ENCODE measurements at places on chromosomes 16 and 17.

DNA sequence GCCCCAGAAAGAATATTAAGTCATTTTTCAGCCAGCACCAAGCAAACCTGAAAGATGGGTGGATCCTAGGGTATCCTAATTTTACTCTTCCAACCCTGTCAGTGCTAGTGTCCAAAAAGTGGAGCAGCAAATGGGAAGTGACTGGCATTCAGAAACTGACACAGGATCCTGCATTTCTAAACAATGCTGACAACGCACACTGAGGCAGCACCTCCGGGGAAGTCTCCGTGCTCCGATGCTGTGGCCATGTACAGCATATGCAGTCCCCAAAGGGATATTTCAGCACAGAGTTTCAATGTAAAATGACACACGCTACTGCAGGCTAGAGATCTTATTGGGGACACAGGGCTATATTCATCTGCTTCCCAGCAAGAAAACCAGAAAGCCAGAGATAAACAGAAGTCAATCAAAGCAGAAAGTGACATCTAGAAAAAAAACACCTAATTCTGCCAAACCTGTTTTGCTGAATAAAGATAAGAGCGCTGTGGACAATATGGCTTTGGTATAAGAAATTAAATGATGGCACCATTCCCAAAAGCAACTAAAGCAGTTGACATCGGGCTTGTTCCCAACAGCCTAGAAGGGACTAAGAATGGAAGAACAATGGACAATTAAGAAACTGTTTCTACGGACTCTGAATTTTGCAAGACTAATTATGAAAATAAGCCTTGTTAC is 17.3 kb downstream of the XYLT1 start:
- no peak for DNase-seq

DNA sequence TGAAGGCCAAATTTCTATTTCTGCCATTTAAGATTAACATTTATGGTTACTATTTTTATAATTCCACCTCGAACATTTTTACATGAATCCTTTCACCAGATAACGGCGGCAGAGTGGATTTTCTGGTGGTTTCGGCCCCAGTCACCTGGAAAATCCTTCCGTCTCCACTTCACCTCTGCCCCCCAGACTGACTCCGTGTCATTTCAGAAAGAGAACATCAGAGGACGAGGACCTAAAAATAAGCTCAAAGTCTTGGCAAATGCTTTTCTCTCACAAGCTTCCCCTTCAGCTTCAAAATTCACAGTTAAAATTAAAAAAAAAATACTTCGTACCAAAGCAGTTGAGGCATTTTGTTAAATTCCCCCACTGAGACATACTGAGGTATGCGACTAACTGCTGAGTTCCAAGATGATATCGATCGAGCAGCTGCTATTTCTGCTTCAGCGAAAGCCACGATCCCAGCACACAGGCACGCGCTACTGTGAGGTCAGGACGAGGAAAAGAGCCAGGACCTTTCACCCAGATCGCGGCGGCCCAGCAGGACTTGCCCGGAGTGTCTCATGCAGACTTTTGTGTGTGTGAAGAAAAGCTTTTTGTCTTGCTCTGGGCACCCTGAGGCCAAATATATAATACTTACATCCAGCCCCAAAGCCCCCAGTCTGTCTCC is 36.8 kb downstream of the ASPA start:
- no peak for DNase-seq

DNA sequence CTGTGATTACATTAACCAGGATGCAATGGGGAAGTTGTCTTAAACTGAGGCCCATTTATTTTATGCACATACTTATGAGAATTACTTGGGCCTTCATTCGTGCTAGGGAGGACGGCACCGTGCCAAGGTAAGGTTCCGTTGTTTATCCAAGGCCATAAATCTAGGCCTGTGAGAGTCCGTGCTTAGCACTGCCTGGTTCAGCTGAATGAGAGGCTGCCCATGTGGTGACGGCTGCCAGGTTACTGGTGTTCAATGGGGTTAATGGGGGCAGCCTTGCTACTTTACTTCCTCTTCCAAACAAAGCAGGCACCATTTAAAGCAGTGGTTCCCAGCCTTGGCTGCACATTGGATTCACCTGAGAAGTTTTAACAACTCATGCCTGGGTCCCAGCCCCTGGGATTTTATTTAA is 135.1 kb upstream of the NOL11 start:
- DNase-seq: no peak

DNA sequence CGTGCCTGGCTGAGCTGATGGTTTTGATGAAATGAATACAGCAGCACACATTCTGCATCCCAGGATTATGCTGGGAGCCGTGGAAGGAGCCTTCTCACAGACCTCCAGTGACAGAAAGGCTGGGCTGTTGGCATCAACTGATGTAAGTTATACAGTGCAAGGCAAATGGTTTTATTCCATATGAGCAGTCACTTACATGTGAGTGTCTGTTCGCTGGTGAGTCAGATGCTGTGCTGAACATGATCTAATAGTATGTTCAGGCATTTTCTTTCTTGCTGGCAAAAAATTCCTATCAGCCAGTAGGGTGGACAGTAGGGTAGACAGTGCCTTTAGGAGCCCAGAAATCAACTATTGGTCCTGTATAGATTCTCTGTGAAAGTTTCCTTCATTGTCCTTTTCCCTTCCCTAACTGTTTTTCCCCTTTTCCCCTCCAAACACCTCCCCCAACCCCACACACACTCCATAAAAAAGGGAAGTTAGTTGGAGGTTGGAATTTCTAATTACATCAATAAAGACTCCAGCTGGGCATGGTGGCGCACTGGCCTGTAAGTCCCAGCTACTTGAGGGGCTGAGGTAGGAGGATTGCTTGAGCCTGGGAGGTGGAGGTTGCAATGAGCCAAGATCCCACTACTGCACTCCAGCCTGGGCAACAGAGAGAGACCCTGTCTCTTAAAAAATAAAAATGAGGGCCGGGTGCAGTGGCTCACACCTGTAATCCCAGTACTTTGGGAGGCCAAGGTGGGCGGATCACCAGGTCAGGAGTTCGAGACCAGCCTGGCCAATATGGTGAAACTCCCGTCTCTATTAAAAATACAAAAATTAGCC is 36.2 kb downstream of the LDHD start:
- peak; percentile 38 for DNase-seq

DNA sequence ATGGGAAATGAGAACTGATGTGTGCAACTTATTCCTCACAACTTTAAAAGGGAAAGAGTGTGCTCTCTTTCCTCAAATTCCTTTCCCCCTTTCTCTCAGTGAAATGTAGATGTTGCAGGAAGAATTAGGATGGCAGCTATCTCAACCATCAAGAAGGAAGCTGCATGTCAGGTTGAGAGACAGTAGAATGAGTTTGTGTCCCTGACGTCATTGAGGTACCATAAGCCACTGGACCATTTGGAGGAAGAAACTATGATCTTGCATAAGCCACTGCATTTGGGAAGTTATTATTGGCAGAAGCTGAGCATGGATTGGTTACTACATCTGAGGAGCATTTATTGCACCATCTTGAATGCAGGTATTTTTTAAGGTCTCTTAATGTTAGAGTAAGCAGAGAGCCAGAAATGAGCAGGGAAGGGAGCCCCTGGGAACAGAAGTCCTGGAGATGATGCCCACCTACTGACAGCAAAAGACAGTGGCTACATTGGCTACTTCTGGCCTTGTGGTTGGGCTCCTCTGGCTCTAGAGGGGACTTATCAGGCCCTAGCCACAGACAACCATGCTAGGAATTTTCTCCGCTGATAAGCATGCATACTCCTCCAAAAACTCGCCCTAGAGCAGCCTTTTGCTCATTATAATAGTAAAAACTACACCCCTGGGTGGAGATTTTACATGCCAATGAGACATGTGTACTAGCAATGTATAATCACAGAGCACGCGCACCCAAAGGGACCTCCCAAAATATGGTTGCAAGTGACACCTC is 249.0 kb upstream of the SALL1 start:
- no peak for DNase-seq

DNA sequence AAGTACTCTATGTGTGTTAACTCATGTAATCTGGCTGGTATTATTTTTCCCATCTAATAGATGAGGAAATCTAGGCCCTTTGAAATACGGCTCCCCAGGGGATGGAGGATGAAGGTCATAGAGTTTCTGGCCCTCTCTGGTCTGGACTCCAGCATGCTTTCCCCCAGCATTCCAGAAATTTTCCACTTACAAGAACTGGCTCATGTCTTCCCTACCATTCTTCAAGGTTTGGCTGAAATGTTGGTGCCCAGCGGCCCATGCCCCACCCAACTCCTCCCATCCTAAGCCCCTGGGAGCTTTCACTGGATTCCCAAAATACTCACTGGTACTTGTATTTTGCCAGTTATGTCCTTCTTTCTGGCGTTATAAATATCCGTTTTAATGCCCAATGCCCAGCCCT is 237.5 kb upstream of the NLRP1 start:
- DNase-seq: no peak

DNA sequence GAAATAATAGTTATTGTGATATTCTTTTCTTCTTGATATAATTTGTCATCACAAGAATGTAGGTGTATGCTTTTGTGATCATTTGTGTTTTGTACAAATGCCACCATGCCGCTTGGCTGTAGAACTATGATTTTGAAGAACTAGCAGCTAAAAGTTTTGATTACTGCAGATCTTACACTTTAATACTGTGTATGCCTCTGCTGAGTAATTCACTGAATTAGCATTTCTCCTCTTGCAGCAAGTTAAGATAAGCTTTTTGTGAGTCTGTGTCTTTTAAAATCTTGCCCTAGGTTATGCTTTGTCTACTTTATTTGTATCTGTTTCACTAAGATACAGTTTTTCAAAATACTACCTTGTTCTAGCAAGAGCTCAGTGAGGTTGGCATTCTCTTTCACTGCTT is 326.5 kb upstream of the TBX2 start:
- DNase-seq: no peak

DNA sequence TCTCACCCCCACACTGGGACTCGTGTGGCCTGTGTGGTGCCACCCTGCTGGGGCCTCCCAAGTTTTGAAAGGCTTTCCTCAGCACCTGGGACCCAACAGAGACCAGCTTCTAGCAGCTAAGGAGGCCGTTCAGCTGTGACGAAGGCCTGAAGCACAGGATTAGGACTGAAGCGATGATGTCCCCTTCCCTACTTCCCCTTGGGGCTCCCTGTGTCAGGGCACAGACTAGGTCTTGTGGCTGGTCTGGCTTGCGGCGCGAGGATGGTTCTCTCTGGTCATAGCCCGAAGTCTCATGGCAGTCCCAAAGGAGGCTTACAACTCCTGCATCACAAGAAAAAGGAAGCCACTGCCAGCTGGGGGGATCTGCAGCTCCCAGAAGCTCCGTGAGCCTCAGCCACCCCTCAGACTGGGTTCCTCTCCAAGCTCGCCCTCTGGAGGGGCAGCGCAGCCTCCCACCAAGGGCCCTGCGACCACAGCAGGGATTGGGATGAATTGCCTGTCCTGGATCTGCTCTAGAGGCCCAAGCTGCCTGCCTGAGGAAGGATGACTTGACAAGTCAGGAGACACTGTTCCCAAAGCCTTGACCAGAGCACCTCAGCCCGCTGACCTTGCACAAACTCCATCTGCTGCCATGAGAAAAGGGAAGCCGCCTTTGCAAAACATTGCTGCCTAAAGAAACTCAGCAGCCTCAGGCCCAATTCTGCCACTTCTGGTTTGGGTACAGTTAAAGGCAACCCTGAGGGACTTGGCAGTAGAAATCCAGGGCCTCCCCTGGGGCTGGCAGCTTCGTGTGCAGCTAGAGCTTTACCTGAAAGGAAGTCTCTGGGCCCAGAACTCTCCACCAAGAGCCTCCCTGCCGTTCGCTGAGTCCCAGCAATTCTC is 27.4 kb downstream of the STH start:
- no peak for DNase-seq

GRCh38 chr17:73591296-73592078 is 52.8 kb downstream of the SDK2 start:
- DNase-seq: no peak

DNA sequence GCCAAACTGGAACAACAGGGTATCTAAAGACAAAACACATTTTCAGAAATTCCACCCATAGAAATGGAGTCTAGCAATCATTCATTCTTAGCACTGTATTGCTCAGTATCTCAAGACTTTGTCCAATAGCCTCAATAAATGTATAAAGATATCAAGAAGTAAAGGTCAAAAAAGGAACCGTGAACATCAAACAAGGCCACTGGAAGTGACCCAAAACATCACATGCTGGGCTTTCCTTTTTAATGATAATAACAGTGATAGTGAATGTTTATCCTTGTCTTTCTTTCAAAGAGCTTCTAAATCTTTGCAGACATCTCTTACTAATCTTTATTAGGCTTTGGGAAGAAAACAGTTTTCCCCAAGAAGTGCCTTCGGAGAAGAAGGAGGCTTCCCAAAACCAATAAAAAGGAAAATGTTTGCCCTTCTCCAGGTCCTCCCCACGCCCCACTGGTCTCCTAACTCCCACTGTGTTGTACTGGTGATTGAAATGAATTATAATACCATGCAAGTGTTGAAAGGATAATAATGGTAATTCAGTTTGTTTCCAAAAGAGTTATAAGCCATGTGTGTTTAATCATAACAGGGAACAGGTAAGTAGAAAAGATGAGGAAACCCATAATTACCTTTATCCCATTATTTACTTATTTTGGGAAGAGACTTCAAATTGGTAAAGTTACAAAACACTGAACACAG is 18.6 kb downstream of the RNF43 start:
- DNase-seq: no peak
